Activated CD8-positive, alpha-beta T cell treated with anti-CD3 and anti-CD28 coated beads, Interleukin-2, amount 10 ng/mL, durations not matched to agents 7 days and 5 days (primary cell): ENCODE measurements at places on chromosomes 5 and 9.

GRCh38 chr5:128213833-128214232 lies 130.3 kb downstream of the SLC12A2 start:
- no peak for DNase-seq

DNA sequence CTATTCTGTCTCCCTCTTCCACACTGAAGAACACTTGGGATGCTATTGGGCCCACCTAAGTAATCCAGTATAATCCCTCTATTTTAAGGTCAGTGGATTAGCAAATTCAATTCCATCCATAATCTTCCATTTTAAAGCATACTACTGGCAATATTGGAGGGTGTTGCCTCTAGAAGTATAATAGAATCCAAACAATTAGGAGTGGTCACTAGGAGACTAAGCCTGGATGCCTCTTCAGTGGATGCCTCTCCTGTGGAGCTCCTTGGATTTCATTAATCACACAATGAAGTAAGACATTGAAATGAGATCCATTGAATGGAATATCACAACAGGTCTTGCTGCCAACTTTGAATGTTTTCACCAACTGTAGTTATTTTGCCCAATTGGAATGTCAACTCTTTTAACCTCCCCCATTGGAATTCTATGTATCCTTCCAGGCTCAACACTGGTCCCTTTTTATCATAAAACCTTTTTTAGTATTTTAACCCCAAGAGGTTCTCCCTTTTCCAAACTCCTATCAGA lies 311.6 kb downstream of the PLK2 start:
- no peak for DNase-seq

DNA sequence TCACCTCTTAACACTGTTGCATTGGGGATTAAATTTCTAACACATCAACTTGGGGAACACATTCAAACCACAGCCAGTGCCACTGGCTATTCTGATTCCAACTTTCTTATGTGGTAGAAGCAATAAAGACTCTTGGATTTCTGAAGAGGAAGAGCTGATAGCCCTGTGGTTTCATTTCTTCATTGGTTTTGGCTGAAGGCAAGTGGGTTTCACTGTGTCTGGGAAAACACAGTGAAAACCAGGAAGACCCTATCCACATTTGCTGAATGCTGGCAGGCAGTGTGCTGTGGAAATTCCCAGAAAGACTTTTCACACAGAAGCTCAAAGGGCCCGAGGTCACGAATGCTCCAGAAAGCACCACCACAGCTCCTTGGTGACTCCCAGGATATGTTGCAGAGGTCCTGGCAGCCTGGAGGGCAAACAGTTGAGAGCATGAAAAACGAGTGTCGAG lies 67.1 kb downstream of the DAPK1 start:
- DNase-seq: no peak

- no peak for DNase-seq
Measured at GRCh38 chr5:87183896-87184295, 83.8 kb upstream of the RASA1 start.

DNA sequence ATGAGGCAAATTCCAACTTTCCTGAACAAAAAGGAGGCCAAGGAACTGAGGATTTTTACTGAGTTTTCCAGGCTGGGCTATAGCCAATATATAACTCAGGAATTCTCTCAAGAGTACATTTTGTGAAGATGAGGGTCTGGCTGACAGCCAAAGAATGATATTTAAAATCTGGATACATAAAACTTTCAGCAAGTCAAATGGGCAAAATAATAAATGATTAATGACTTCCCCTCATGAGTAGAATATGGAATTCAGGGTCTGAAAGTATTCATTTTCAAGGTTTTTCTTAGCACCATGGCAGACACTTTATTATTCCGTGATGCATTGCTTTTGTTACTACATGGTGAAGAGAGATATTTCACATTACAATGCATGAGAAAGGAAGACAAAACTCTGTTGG lies 7.8 kb downstream of the FAM81B start:
- no peak for DNase-seq

DNA sequence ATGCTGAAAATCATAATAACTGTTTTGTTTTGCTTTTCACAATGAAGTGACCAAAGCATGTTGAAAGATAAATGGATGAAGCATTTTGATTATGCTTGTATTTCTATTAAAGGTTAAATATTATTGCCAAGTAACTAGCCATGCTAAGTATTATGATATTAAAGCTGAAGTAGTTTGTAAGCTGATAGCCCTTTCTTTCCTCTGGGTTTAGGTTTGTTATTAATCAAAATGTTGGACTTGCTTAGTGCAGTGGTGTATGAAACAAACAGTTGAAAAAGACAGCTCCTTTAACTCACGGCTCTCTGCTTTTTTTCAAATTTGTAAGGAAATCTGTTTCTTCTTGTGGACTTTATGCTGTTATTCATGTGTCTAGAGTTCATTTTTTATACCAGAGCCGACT lies 246.0 kb downstream of the CWC27 start:
- DNase-seq: no peak

- DNase-seq: no peak
Measured at GRCh38 chr5:125484742-125485641, 738.6 kb upstream of the ZNF608 start.

DNA sequence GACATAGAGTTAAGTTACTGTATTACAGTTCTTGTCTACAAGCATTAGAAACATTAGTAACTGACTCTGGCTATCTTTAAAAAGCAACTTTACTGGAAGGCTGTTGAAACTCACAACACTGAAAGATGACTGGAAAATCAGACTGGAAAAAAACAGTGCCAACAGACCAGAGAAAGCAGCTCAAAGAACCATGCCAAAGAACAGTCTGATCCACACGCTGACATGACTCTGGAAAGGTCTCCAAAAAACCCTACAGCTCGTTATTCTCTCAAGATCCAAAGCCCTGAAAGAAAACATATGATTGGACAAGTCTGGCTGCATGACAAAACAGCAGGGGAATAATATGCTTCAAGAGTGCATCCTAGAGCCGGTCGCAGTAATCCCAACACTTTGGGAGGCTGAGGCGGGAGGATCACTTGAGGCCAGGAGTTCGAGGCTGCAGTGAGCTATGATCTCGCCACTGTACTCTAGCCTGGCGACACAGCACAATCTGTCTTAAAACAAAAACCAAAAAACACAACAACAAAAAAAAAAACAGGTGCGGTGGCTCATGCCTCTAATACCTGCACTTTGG lies 5.6 kb downstream of the GOLPH3 start:
- DNase-seq: no peak

DNA sequence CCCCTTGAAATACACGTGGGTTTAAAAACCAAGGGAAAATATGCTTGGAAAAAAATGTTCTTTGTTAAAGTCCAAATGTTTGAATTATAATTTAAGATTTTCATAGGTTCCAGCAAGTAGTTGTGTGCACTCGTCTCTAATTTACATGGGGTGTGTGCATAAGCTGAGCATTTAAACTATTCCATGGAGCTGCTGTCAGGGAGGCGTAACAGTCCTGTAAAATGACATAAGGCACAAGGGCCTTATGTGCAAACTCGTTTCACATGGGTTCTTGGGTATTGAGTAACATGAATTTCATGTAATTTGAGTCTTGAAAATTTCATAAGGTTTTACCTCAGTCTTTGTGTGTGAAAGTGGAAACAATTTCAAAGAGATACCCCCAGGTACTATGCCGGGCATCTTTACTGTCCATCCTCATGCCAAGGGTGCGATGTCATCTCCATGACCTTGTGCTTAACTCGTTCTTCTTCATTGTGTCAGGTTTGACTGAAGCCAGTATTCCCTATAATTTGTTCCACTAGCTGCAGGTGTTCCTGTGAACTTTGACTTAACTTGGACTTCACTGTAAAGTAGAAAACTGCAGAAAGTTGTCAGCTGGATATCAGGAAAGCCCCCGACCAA lies 359.3 kb downstream of the SH3GL2 start:
- DNase-seq: no peak

- DNase-seq: no peak
Measured at GRCh38 chr5:146797658-146798057, 80.9 kb downstream of the PPP2R2B start.

DNA sequence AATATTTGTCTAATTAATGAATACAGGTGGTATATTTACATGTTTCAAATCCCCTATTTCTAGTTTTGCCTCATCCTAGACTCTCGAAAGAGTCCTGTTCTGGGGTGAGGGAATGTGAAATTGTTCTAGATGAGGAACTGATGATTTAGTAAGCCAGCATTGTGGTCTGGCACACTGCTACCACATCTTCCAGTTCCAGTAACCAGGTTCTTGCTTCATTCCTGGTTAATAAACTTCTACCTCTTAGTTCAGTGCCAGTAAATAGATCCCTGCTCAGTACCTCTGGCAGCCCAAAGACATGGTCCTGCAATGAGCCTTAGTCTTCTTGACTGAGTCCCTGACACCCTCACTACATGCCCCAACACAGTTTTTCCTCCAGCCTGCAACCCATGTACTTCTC lies 207.7 kb downstream of the SREK1 start:
- no peak for DNase-seq

DNA sequence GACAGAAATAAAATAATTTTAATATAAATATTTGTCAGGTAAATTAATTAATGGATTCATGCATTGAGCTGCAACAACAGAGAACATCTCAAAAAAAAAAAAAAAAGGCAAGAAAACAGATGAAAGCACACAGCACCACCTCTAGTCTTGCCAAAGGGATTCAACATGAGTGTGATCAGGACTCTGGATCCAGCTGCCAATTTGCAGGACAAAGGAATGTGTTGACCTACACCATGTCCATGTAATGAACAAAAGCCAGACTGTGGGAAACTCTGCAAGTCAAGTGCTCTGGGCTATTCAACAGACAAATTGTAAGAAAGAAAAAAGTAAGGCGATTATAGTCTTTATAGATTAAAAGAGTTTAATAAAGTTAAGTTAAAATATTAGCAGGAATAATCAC lies 769.3 kb downstream of the TLR4 start:
- no peak for DNase-seq

GRCh38 chr9:136230365-136230764 lies 15.2 kb downstream of the QSOX2 start:
- no peak for DNase-seq

DNA sequence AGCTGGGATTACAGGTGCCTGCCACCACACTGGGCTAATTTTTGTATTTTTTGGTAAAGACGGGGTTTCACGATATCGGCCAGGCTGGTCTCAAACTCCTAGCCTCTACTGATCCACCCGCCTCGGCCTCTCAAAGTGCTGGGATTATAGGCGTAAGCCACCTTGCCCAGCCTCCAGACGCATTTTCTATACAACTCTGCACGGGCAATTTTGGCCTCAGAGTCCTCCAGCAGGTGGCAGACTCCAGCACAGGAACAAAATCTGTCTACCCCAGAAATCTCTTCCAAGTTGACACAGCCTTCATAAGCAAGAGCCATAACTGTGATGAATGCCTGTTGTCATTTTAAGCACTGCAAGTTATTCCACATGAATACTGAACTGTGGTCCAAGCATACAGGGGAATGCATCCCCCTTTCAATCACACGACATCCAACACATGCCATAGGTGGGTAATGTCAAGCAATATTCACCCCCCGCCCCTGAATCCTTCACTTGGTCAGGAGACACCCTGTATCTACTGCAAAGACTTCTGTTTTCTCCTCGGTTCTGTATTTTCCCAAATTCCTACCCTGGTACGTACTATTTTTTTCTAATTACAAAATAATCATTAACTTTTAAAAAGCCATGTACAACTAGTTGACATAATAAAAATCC lies 50.8 kb downstream of the ALDH7A1 start:
- DNase-seq: peak; percentile 50

DNA sequence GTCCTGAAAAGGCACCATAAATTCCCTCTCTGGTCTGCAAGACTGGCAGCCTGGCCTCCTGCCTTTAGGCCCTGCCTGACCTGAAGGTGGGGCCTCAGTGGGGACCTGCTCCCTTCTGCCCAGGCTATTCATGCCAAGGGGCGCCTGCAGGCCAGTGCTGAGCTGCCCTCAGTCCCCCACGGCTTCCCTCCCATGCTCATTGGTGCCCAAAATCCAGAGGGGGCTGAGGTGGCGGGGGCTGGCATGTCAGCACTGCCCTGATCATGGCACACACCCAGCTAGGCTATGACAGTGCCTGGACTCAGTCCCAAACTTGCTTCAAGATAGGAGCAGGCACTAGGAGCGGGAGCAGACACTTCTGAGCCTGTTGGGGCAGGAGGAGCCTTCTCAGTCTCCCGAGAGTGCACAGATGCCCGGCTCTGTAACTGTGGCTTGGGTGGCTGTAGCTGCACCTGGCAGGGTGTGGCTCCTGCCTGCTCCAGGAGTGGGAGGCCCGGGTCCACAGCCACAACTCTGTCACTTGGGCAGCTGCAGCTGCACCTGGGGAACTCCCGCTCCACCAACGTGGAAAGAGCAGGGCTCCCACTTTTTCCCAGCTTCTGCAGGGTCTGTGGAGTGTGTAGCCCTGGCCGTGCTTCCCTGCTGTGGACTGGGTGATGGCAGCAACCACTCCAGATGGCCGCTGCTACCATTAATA lies 49.0 kb downstream of the NDUFAF2 start:
- no peak for DNase-seq

DNA sequence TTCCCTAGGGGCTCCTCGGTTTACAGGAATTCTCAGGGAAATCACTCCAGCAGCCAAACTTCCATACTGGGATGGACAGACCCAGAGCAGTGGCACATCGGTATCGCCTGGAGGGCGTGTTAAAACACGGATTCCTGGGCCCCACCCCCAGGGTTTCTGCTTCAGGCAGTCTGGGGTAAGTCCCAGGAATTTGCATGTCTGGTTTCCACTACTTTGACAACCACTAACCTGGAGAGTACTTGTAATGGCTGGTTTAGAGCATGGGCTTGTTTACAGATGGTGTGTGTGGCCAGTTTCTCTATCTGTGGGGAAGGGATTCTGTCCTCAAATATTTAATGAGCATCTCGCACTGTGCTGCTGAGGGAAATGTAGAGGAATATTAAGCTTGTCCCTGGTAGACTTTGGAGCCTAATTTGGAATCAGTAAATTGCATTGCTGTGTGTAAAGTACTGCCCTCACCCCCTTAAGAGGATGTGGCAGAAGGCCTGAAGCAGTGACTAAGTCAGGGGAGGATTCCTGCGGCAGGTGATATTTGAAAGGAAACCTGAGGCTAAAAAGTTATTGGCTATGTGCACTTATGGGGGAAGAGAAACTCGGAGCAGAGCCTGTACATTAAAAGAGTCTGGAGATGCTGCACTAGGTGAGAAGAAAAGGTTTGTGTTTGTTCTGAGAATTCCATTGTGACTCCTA lies 18.6 kb upstream of the TJP2 start:
- DNase-seq: no peak

DNA sequence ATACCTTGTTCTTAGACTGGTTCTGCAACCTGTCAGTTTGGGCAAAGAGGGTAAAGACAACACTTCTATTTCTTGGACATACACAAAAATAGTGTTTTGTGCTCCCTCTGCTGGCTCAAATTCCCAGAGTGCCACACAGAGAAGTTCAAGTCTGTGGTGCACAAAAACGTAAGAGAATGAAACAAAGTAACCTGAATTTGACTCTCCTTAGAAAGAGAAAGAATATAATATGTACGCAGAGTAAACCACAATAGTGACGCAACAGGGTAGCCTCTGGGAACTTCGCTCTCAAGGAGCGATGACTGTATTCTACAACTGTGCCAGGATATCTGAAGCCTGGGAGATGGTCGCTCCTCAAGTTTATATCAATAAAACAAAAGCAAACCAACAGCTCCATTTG lies 18.5 kb downstream of the DDX31 start:
- peak; percentile 39 for DNase-seq
